Naive thymus-derived CD8-positive, alpha-beta T cell (primary cell): ENCODE measurements at places on chromosomes 11 and 22.

GRCh38 chr11:11142430-11142829 lies 210.6 kb downstream of the CSNK2A3 start:
- no peak for DNase-seq

DNA sequence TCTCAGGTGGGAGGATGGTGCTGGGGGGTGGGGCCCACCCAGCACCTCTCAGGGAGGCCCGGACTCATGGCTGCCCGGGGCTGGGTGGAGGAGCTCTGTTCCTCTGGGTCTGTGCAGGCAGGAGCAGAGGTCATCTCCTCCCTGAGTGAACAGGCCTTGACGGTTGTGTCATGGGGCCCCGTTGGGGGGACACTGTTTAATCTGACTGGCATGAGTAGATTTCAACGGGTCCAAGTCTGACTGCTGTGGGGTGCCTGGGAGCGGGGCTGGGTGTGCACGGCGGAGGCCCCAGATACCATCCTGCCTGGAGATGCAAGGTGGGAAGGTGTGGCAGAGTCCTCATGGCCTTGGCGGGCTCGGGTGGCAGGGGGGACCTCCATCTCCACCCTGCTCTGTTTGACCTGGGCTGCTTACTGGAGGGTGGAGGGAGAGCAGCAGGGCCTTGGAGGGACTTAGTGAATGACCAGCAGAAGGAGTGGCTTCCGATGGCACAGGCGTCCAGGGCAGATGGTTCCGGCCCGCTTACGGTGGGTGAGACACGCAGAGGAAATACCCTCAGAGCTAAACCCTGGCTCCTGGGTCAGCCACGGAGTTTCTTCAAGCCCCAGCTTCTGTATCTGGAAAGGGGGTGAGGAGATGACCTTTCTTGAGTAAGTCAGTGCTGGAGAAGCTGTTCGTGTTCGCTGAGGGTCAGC lies 48.7 kb downstream of the SMIM38 start:
- DNase-seq = no peak

DNA sequence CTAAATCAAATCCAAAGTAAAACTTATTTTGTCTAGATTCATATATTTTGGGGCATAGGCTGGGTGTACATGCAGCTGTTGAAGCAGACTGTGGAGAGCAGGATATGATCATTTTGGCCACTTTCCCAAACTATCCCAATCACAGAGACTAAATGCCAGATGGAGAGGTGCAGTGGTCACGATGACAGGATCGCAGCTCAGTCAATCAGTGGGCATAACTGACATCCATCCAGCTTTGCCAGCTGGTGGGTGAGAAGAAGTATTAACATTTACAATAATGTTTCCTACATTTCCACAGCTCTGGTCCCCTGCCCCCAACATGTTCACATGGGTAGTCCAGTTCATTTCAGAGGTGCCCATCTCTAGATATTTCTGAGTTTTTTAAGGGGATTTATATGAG lies 255.5 kb upstream of the SESN3 start:
- no peak for DNase-seq

DNA sequence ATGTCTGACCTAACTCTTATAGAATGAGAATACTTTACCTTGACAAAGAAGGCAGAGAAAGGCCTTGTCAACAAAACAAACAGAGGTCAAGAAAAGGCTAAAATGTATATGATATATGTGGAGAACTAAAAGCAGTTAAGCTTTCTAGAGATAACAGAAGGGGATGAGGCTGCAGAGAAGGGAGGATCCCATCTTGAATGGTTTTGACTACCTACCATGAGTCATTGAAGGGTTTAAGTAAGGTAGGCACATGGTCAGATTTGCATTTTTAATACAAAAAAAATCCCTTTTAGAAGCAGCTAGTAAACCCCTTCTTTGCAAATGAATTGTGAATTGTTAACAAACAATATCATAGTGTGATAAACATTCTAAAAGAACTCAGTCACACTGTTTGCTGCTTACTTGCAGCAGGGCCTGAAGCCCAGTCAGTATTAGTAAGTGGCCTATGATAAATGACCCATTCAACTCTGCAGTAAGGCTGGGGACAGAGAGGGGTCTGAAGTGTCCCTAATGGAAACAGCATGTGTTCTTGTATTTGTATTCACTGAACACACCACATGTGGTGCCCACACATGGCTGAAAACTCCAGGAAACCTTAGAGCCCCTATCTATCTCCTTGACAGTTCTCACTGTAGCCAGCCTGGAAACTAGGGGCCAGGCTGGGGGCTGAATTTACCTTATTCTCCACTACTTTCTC lies 328.8 kb upstream of the PITPNB start:
- DNase-seq = no peak

DNA sequence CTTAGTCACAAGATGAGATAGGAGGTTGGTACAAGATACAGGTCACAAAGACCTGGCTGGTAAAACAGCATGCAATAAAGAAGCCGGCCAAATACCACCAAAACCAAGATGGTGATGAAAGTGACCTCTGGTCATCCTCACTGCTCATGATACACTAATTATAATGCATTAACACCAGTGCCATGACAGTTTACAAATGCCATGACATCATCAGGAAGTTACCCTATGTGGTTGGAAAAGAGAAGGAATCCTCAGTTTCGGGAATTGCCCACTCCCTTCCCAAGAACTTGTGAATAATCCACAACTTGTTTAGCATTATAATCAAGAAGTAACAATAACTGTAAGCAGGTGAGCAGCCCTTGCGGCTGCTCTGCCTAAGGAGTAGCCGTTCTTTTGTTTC lies 408.5 kb upstream of the RAG2 start:
- DNase-seq = no peak

GRCh38 chr11:13438291-13438690 lies 24.7 kb downstream of the BTBD10 start:
- no peak for DNase-seq

DNA sequence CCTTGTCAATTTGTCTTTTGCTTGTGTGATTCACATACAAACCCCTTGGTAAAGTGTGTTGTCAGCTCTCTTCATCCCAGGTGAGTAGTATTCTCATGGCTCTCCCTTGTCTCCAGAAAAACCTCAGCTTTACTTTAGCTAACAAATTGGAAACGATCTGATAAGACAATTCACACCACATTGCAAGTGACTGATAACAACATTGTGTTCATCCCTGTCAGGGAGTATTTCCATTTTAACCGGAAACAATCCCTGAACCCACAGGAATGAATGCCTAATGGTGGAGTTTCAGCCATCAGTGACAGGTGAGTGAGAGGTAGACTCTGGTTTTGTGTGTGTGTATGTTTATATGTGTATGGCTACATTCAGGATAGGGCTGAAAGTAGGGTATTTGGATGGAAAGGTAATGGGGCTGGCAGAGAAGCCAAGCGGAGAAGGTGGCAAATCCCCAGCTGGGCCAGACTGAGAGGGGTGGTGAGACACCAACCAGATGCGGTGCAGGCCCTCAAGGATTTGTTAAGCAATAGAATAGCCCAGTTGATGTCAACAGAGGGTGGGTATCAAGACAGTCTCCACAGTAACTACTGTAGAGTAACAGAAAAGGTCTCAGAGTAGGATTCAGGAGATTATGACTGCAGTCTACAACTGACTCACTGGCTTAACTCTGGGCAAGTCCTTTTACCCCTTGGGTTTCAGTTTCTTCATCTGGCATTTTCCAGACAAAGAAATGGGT lies 7.6 kb downstream of the LRRC51 start:
- no peak for DNase-seq

DNA sequence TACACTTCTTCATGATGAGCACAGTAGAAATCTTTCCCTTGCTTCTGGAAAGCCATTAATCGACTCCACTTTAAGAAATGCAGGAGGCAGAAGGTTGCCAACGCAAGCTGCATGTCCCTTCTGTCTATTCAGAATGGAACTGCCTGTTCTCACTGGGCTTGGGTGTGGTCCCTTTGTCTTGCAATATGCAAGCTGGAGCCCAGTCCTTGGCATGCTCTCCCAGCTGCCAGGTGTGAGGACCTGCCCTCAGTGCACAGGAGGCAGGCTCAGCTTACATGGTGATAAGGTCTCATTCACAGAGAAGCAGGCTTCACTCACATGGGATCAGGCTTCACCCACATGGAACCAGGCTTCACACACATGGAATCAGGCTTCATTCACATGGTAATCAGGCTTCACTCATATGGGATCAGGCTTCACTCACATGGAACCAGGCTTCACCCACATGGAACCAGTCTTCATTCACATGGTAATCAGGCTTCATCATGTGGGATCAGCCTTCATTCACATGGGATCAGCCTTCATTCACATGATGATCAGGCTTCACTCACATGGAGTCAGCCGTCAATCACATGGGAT lies 59.2 kb upstream of the USP47 start:
- DNase-seq = no peak

DNA sequence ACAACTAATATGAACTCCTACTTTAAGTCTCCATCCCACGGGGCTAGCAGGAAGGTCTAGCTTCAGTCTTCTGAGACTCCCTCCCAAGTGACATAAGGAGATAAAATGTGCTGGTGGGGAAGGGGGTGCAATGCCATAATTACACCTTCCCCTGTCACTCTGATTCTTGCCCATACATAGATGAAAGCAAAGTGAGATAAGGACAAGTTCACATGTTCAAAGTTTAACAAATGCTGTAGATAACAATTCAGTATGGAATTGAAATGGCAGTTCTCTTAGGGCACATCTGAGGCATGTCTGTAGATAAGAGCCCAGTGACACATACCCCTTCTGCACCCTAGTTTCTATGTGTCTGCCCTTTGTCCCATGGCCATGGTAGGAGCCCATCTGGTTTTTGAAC lies 38.2 kb upstream of the PANX1 start:
- no peak for DNase-seq

DNA sequence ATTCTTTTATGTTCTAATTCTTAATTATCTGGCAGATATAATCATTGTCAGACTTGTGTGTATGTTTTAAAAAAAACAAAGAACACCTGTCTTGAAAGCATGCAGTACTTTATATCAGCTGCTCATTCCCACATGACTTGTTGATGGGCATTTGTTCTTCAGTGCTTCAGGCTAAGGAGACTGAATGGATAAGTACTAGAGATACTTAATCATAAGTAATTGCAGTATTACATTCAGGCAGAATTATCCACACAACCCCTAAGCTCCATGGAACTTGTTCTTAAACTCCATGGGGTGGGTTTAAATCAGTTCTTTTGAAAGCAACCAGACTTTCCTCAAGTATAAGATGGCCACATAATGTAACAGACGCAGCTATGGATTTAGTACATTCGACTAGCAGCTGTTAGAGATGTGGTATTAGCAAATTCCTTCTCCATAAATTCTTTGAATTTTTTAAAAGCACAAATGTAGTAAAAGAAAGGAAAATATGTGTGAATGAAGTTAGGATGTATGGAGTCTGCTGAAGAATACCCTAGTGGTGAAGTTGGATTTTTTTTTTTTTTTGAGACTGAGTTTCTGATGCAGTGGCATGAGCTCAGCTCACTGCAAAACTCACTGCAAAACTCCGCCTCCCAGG lies 3.0 kb downstream of the JAM3 start:
- no peak for DNase-seq

- no peak for DNase-seq
Measured at GRCh38 chr11:35357923-35358322, 61.4 kb downstream of the SLC1A2 start.

DNA sequence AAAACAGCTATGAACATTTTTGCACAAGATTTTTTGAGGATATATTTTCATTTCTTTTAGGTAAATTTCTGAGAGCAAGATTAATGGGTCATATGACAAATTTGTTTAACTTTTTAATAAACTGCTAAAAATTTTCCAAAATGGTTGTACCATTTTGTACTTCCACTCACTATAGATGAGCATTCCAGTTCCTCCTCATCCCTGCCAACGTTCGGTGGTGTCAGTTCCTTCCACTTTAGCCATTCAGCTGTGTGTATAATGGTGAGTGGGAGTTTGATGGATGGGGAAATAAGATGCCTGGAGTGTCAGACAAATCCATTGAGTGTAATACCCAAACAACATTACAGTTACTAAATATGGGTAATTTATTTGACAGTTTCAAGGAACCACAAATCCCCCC lies 49.7 kb downstream of the MIAT start:
- no peak for DNase-seq

DNA sequence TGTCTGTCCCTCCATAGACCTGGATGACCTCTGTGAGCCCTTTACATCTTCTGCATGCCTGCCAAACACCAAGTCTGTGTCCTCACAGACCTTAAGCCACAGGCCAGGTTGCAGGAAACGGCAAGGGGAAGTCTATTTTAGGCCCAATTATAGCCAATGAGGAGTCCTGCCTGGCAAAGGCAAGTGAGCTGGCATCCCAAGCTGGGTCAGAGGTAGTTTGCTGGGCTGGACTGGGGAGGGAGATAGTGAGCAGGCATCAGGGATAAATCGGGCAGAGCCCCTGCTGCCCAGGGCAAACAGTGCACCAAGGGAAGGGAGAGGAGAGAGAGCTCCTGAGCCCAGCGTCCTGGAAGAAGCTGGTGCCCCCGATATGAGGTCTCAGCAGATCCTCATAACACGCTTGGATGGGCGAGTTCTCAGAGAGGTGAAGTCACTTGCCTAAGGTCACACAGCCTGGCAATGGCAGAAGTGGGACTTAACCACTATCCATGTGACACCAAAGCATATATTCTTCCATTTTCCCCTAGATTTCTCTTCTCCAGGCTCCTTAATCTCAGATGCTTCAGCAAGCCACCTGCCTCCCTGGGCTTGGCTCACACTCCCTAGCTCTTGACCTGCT lies 3.7 kb upstream of the RELT start:
- no peak for DNase-seq

- no peak for DNase-seq
Measured at GRCh38 chr22:50186761-50187523, 1.2 kb downstream of the TRABD start.

DNA sequence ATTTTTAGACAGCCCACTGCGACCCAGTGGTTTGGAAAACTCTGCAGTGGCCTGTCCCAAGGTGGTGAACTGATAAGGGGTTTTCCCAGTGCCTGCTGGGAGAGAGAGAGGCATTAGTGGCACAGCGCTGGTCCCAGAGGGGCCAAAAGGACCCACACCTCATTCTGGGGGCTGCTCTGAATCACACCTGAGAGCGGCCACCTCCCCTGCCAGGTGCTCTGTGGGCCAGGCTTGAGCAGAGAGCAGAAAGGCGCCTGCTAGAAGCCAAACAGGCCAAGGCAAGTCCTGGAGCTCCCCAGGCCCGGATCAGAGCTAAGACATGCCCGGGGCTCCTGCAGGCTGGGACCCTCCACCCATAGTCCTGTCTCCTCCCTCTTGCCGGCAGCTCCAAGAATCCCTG lies 20.9 kb downstream of the TRIM29 start:
- DNase-seq = no peak

- no peak for DNase-seq
Measured at GRCh38 chr11:132064987-132065620, 694.7 kb downstream of the NTM start.

- no peak for DNase-seq
Measured at GRCh38 chr11:106156290-106156937, 79.0 kb downstream of the AASDHPPT start.
